Pulmonary artery endothelial cell (primary cell): ENCODE measurements at places on chromosomes 13 and 19. TPM values are rescaled to one million over a fixed set of nuclear protein-coding genes. Genes with fewer than 3 reads are reported as not detected.

DNA sequence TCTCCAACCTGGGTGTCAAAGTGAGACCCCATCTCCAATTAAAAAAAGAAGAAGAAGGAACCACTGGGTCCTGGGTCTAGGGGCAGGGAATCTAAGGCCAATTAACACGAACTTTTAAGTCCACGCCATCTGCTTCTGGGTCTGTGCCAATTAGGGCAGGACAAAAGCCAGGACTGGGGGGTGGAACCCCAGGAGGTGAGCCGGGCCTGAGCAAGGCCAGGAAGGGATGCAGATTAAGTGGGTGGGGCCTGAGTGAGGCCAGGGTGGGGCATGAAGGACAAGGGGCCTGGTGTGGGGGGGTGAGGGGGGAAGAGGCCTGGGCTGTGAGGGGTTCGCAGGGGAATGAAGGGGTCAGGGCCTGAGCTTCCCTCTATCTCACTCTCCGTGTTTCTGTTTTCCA is 26.3 kb upstream of the ZNF83 start:
- no peak for DNase-seq

- no peak for DNase-seq
Observed at GRCh38 chr13:101523154-101524131, 71.0 kb downstream of the ITGBL1 start.

Gene ANGPTL8
- not detected in 2 replicates for total RNA-seq

Gene DNAJC15
- 27.2 and 36.7 TPM in 2 replicates for total RNA-seq

DNA sequence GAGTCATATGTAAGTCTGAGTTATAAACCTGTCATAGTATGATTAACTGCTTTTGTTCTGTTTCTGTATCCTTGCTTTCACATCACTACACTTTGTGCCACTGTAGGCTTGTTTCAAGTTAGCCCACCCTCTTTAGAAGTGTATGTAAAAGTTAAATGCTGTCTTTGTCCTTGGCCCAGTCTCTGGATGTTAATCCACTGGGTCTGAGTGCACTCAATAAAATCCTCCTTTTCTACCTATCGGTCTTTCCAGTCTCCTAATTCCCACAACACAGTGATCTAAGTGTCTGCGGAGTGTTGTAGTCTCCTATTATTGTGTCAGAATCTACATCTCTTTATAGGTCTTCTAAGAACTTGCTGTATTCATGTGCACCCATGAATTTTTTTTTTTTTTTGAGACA is 14.1 kb downstream of the ZNF429 start:
- no peak for DNase-seq

Gene POLR2I
- 109 and 122 TPM in 2 replicates for total RNA-seq

DNA sequence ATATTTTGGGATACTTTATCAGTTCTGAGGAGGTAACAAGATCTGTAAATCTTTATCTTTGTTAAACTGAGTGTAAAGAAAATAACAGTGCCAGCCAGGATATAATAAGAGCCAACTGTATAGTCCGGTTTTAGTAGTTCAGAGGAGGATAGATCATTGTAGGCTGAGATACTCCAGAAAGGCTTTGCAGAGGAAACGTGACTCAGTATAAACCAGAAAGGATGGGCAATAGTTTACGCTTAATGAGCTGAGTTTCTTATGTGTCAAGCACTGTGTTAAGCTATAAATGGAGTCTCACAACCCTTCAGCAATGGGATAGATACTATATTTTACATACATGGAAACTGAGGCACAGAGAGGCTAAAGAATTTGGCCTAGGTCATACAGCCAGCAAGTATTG is 3.8 kb downstream of the RFXAP start:
- DNase-seq: peak; percentile 22

Gene ZNF223
- 3.7 and 6.1 TPM in 2 replicates for total RNA-seq

DNA sequence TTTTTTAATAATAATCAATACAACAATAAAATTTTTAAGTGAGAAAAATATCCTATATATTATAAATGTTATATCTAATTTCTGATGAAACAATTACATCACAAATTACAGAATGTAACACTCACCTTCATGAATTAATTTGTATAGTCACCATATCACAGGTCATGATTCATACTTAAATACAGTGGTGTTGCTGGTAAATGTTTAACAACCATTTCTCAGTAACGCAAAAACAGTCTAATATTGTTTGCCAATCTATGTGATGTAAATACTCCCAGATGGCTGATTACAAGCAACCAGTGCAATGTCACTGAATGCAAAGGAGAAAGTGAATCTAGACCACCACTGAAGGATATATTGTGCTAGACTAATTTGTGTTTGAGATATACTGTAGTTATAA is 97.5 kb downstream of the DIAPH3 start:
- no peak for DNase-seq

DNA sequence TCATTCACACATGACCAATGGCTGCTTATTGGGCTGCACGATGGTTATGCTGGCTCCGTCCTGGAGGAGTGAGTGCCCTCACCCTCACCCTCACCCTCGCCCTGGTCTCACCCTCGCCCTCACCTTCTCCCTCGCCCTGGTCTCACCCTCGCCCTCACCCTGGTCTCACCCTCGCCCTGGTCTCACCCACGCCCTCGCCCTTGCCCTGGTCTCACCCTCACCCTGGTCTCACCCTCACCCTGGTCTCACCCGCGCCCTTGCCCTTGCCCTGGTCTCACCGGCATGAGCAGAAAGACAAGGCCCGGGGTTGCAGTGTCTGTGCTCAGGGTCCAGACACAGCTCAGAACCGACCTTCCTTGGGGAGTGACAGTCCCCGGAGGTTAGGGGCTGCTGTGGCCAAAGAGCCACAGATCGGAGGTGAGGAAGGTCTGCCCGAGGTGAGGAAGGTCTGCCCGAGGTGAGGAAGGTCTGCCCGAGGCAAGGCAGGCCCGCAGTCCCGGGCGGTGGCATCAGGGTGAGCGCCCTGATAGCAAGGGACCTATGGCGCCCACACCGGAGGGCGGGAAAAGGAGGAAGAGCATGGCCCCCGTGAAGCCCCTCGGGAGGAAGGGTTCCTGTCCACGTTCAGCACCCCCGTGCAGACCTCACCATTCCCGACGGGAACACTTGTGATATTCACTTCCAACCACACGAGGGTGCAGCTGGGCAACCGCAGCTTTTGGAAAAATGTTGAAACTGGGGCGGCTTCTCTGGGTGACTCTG is 65.6 kb downstream of the MCF2L start:
- no peak for DNase-seq

- DNase-seq: no peak
Observed at GRCh38 chr19:10604460-10604980, 17.4 kb upstream of the AP1M2 start.

DNA sequence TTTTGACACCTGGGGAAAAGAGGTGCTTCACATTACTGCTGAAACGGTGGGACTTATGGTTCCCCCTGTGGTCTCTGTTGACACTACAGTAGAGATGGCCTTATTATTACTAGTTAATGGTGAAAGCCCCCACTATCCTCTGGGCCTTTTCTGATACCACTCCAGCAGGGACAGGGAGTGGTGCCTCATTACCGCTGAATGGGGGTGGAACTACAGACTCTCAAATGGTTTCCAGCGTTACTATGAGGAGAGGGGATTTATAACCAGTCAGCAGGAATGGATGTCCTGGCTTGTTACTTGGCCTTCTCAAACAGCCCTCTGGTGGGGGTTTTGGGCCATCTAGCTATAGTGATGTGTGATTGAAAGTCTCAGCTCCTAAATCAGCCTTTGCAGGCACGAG is 96.7 kb upstream of the DIAPH3 start:
- no peak for DNase-seq

DNA sequence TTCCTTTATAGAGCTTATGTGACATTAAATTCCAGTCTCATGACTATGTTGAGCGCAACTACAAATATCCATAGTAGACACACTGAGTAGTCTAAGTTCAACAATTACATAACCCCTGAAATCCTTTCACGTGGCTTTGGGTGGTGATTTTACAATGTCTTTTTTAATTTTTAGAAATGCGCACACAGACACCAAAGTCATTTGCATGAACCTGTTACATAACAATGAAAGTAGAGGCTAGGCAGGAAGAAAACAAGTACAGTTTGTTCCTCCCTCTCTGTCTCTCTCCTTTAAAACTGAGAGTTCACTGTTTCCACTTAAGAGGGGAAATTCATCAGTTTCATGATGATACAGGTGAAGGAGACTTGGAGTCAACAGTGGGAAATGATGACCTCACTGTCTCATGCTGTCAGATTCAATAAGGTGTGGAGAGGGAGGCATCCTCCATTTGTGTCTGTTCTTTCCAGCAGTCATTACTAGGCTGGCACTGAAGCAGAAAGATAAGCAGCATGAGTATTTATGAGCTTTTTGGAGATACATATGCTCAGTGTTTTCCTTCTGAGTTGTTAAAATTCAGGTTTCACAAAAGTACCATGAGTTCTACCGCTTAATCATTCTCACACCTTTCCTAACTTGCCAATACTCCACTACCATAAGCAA is 201.8 kb downstream of the LHFPL6 start:
- no peak for DNase-seq

Gene TSSK6
- total RNA-seq: 0.79 and 1.3 TPM in 2 replicates

Gene CEACAM19
- total RNA-seq: 1.5 and 2.0 TPM in 2 replicates

Gene PRR22
- total RNA-seq: 0.33 and 0.63 TPM in 2 replicates

Gene KCNJ14
- 0.20 and 0.39 TPM in 2 replicates for total RNA-seq

DNA sequence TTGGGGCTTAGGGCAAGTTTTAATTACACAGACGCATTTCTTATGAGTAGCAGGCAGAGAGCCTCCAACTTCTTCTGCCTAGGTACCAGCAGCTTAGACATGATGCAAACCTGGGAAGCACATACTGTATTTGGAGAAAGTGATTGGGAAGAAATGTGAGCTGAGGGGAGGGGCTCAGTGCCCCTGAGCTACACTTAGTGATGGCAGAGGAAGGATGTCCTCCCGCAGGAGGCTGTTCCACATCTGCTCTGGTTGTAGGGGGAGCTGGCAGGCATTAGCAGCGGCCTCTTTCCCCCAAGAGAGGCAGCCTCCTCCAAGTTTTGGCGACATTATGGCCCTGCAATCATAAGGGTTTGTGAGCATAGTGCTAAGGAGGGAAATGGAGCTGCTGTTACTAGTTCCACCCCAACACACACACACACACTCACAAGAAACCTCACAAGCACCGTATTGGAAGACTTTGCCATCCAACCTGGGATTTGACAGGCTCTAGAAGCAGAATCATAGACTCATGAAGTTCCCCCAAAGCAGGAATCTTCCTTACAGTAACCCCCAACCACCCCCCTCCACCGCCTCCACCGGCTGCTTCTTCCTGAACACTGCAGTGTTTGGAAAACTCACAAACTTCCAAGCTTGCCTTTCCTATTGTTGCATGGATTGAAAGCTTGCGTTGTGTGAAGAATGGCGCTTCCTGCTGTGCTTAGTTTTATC is 3.3 kb downstream of the ALOX5AP start:
- DNase-seq: no peak

GRCh38 chr19:43798026-43798545 is 4.2 kb downstream of the LYPD5 start:
- no peak for DNase-seq

GRCh38 chr19:13215572-13216380 is 65.6 kb downstream of the IER2 start:
- DNase-seq: no peak

DNA sequence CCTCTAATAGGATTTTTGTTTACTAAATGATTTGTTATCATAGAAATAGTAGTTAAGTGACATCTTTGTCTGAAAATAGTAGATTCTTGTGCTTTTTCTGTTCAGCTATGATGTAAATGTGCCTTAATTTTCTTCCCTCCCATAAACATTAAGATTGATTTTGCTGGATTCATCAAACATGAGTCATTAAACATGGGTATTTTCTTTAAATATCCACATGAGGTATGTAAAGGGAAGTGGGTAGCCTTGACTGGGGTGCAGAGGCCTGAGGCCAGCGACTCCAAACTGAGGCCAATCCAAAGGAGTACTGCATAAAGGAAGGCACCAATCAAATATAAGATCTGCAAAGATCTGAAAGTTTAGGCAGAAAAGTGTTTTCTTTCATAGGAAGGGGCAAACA is 3.7 kb downstream of the ZNF136 start:
- no peak for DNase-seq

- no peak for DNase-seq
Observed at GRCh38 chr13:45219938-45220375, 19.1 kb upstream of the KCTD4 start.

Gene ZNF221
- total RNA-seq: 3.6 and 7.7 TPM in 2 replicates

Gene DNAAF3
- total RNA-seq: 0.32 and 0.73 TPM in 2 replicates

Gene RFPL4AL1
- total RNA-seq: 0.21 TPM in 1 of 2 replicates, not detected in the other

- DNase-seq: no peak
Observed at GRCh38 chr13:85995788-85996418, 196.7 kb upstream of the SLITRK6 start.

DNA sequence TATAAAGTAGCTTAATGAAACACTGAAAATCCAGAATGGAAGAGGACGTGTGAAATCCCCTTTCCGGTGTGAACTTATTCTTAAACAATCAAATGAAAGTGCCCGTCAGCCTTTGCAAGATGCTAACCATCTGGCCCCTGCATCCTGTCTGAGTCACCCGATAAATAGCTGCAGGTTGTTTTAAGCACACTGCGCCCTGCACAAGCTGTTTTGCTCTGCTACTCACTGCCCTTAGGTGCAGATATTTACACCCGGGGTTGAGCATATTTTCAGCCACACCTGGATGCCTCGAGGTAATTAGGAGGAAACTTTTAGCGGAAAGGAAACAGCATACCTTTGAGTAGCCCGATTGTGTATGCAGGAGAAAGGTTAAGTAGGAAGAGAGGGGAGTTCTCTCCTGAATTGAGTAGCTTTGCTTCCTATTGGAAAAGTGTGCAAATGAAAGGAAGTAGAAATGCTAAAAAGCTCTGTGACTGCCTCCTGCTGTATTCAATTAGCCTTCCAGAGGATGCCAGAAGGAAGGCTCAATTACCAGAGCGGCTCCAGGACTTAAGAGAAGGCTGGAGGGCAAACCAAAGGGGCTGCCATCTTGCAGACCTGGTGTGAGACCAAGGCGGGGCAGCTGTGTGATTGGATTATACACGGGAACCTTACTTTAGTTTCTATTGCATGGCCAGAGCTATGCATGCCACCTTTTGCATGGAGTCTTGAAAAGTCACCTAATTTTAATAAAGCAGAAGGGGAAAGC is 42.5 kb downstream of the IRS2 start:
- peak; percentile 58 for DNase-seq
